Urinary bladder (tissue), 4 donors: ENCODE measurements at places on chromosomes 1 and 21. TPM values are rescaled to one million over a fixed set of nuclear protein-coding genes. Genes with fewer than 3 reads are reported as not detected.
A peak's percentile ranks its signal among the peaks of the same experiment; 100 is the strongest.

- DNase-seq, result no peak
Measured at GRCh38 chr1:198166900-198167299, 10.1 kb downstream of the NEK7 start.

GRCh38 chr1:27225621-27226020 lies 8.8 kb upstream of the WDTC1 start:
- DNase-seq, result no peak

DNA sequence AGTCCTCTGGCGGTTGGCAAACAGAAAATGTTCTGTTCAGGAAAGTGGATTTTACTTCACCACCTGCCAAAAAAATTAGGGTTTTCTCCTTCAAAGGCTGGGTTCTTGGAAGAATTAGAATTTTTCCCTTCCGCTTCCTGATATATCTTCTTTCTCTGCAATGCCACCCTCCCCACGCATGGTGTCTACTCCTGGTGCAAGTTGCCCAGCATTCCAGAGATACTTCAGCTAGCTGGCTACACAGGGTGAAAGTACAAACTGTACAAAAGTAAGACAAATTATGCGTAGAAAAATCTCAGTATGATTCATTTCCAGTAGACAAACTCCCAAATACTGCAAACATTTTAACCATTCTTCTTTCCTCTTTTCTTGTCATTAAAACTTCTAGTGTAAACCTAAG lies 430.1 kb upstream of the ESRRG start:
- no peak for DNase-seq

DNA sequence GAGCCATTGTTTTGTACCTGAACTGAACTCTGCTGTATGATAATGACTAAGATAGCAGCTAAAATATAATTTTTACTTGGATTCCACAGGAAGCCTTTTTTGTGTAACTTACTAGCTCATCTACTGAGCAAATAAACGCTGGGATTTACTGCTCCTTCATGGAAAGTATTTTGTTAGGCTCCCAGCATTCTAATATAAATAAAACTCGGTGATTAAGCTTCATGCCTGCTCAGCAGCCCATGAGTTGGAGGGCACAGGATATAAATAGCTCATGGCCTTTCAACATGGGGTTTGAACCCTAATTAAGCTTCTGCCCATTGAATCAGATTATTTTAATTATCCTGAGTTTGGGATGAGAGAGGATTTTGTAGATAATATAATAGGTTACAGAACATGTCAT lies 180.0 kb downstream of the PCP4 start:
- DNase-seq, result no peak

GRCh38 chr1:55700359-55701130 lies 485.4 kb upstream of the USP24 start:
- no peak for DNase-seq

- DNase-seq, result no peak
Measured at GRCh38 chr1:177857285-177857684, 112.6 kb downstream of the SEC16B start.

DNA sequence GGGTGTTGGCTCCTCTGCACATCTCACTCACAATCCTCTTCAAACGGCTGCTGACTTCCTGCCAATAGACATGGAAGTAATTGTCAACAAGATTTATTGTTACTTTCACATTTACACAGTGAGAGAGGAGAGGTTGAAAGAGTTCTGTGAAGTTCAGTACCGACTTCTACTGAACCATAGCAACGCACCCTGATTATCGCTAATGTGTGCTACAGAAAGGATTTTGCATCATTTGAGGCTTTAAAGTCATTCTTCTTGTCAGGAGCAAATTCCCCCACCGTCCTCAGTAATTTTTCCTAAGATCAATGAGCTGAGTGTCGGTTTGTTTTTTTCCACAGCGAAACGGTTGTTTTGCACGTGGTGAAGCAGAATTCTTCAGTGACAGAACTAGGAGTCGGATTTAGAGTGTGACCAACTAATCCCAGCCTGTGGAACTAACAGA lies 361.0 kb downstream of the ADGRL2 start:
- DNase-seq, result no peak

GRCh38 chr1:51570063-51570710 lies 46.7 kb upstream of the OSBPL9 start:
- no peak for DNase-seq

HES4 gene
- 38.5 TPM for polyA plus RNA-seq

GRCh38 chr1:11421443-11421842 lies 57.5 kb upstream of the DISP3 start:
- no peak for DNase-seq

CELF3 gene
- 0.47 TPM for polyA plus RNA-seq

TFF1 gene
- polyA plus RNA-seq, result not detected

- no peak for DNase-seq
Measured at GRCh38 chr1:97160818-97161217, 439.2 kb downstream of the PTBP2 start.

- no peak for DNase-seq
Measured at GRCh38 chr1:239386453-239387303, at the start of gene CHRM3. Gene CHRM3 (plus strand): TSS chr1:239386568. CDS start chr1:239907452, 520,884 bp downstream.

DNA sequence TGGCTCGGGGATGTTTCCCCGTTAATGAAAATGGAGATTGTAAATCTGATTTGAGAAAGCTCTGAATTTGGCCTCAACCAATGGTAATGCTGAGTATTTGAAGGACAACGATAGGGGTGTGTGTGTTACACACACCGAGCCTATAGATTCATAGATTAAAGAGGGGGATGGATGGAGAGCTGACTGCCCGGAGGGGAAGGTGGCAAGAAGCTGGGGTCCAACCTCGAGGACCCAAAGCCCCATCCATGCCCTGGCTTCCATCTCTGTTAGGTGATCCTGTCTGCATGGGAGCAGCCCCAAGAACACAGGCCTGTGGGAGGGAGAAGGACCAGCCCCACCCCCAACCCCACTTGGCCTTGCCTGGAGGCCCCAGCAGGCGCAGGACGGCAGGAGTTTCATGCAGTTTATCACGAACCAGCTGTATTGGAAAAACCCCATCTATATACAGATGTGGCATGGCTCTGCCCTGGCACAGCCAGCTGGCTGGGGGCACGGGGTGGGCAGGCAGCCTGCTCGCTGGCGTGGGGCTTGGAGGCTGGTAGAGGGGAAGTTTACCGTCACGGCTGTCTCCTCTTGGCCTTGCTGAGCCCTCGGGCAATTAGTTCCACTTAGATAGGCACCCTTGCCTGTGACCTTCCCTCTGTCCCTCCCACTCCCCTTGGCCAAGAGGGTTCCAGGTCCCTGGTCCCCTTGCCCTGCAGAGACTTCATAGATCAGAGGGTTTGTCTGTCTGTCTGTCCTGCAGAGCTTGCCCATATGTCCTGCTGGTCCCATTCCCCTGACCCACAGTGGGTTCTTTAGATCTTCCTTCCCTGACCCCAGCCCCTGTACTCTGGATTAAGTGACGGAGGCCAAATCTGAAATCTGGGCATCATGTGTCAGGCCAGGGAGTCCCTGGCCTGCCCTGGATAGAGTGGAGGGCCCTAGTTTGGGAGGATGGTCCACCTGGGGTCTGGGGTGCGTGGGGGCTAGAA lies 3.0 kb downstream of the HSPB7 start:
- no peak for DNase-seq

- DNase-seq, result no peak
Measured at GRCh38 chr1:243416495-243416894, 160.7 kb downstream of the SDCCAG8 start.

DNA sequence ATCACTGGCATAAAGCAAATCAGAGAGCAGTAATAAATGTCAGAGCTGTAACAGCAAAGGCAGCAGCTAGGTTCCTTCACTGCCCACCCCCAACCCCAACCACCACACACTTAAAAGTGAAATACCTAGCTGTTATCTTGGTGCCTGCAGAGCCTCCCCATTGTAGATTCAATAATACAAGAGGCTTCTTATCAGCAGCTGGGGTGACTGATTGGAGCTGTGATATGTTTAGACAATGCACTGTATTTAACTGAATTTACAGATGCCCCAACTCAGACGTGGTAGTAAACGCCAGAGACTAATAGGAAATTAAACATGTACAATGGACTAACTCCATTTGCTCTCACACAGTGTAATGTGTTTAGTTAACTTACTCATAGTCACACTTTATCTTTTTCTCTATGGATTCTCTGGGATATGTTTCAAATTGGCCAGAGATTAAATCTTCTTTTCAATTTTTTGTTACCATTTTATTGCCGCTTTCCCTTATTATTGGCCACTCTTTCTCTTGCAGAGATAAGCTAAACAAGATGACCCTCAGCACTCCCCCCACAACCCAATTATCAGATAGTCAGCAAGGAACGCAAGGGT lies 117.1 kb downstream of the ESRRG start:
- peak; percentile 23 for DNase-seq

SLFNL1 gene
- polyA plus RNA-seq, result 0.24 TPM

DNA sequence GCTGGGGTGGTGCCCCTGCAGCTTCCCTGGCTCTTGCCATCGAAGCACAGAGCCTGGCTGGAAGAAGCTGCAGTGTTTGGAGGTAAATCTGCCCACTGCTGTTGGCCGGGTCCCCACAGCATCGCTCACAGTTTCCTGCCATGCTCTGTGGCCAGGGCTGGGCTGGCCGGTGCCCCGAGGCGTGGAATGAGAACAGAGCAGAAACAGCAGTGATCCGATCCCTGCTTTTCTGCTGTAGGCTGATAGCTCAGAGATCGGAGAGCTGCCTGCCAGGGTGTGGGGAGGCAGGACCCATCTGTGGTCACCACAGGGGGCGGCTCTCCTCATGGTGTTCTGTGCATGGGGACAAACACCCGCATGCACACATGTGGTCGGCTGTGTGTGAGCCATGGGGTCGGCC lies 11.5 kb downstream of the SLC45A1 start:
- no peak for DNase-seq

GRCh38 chr1:189149547-189150375 lies 1327.9 kb downstream of the BRINP3 start:
- no peak for DNase-seq

PRAMEF8 gene
- not detected for polyA plus RNA-seq

- no peak for DNase-seq
Measured at GRCh38 chr1:75980972-75981897, 49.0 kb upstream of the ASB17 start.

DNA sequence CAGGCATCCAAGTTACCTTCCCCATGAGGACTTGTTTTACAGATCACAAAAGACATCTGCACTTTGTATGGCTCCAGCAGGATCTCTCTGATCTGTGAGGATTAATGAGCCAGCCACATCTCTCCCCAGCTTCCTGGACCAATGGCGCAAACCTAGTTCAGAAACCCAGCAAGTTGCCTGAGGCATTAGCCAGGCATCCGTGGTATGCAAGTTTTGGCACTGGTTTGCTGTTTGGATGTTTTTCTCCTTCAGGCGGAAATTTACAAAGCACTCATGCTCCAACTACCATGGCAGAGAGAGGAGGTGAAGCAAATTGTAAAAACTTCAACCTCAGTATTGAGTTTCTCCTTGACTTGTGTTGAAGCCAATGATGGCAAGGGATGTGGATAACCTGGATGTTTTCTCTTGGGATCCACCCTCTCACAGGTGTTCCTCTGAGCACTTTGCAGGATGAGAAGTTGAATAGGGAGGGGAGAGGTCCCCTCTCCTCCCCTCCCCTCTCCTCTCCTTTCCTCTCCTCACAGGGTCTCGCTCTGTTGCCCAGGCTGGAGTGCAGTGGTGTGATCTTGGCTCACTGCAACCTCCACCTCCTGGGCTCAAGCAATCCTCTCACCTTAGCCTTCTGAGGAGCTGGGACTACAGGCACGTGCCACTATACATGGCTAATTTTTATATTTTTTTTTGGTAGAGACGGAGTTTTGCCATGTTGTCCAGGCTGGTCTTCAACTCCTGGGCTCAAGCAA lies 25.6 kb upstream of the ENO1 start:
- no peak for DNase-seq

GRCh38 chr1:176033881-176034280 lies 173.2 kb downstream of the COP1 start:
- DNase-seq, result no peak

MTMR11 gene
- 15.2 TPM for polyA plus RNA-seq

GRCh38 chr1:44406737-44407429 lies 1.8 kb downstream of the RNF220 start:
- no peak for DNase-seq

DNA sequence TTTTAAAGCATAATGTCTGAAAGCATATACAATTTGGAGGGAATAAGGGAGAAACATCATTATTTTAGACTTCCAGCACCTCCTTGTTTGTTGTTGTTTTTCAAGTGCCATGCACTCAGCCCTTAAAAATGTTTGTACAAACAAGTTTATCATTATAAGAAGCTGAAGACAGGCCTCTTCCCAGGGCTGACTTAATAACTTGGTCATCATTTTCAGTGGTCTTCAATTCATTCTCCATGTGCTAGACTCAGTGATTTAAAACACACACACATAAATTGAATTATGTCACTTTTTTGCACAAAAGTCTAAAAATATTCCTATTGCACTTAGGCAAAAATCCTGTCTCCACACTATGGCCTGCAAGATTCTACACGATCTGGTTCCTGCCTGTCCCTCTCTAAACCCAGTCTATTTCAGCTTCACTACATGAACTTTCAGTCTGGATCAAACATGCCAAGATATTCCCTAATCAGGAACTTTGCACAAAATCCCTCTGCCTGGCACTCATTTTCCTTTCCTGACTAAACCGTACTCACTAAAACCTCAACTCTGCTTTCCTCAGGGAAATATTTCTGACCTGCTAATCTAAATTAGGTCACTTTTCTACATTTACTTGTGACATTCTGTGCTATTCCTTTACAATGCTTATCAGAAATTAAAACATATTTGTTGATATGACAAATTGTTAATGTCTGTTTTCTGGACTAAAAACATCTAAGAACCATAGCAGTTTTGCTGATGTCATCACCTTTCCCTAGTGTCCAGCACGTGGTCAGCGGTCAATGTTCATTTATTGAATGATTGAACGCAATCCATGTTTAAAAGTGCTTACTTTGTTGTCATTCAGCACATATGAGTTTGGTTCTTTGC lies 14.8 kb upstream of the GBP5 start:
- no peak for DNase-seq

CD1C gene
- polyA plus RNA-seq, result 0.70 TPM

GRCh38 chr1:211472724-211473123 lies 19.2 kb downstream of the RD3 start:
- DNase-seq, result no peak

DNA sequence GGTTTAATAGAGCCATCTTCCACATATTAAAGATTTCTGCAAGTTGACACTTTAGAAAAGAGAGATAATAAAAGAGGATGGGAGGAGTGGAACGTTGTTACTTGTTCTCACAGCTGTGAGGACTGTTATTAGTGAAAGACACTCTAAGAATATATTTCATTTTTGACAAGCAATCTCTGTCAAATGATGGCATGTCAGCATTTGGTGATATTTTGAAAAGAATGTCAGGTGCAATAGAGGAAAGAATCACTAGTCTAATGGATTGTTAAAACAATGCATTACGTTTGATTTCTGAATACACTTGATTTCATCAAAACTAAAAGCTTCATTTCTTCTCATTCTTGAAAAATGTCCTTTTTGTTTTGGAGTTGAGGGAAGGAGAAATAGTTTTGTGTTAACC lies 853.4 kb downstream of the PLA2G4A start:
- DNase-seq, result no peak

C1QB gene
- 351 TPM for polyA plus RNA-seq

- DNase-seq, result no peak
Measured at GRCh38 chr1:234776876-234777855, 167.2 kb upstream of the IRF2BP2 start.

DNA sequence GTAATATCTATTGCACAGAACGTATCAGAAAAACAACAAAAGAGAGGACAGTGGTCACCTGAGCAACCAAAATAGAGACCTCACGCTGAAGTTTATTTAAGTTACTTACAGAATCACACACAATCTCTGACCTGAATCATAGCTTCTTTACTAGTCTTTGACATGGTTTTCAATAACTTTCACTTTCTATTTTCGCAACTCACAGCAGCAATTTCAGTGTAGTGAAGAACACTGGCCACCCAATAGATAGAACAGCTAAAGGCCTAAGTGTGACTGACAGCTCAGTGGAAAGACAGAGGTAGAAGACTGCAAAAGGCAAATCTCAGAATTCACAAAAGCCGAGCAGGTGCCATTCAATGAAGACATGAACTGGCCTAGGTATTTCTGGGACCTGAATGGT lies 435.6 kb upstream of the CHRM3 start:
- no peak for DNase-seq
